ENCODE measurements at places on chromosomes 2 and 18. TPM values are rescaled to one million over a fixed set of nuclear protein-coding genes. Genes with fewer than 3 reads are reported as not detected.

DNA sequence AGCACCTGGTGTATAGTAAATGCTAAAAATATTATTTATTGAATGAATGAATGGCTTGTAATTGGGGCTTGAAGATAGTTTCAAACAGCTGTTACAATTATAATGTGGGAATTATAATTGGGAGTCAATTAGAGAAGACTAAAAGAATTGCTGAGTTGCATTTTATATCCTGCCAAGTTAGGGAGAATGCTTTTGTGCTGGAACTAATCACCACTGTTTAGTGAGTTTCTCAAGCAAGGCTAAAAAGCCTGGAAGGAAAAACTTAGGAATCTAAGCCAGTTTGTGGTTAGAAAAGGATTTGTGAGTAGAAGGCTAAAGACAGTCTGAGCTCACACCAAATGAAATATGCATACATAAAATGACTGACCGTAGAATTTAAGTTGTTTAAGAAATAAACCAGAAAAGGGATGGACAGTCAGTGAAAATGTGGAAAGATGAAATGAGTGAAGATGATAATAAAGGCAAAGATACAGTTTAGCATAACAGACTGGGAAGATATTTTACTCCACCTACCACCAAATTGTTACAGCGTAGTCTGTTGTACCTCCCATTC, 647.7 kb upstream of the FSHR start:
- DNase-seq = peak; percentile 9

DNA sequence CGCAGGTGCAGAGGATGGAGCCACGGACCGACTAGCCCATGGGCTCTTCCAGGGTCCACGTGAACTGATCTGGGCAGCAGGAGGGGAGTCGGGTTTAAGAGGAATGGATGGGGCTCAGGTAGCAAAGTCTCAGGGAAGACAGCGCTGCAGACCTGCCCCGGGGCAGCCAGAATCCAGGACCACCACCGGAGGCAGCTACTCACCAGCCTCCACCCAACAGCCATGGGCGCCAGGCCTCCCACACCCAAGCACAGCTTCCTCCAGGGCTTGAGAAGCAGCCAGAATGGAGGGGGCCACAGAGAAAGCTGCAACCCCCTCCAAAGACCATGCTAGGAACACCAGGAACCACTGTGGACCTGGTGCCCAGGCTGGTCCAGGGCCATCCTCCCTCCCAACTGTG, 164.3 kb downstream of the TWIST2 start:
- no peak for DNase-seq

GRCh38 chr2:12212841-12213597, 466.6 kb downstream of the LPIN1 start:
- DNase-seq = no peak

- peak; percentile 87 for DNase-seq
Observed at GRCh38 chr2:64453770-64454385, at the start of gene LGALSL. LGALSL (plus strand) TSS chr2:64454162; CDS start chr2:64454546, 384 bp downstream.

GRCh38 chr2:7896940-7897487, 784.8 kb upstream of the ID2 start:
- no peak for DNase-seq

GRCh38 chr2:142870526-142870925, 6.9 kb upstream of the KYNU start:
- DNase-seq = no peak

DNA sequence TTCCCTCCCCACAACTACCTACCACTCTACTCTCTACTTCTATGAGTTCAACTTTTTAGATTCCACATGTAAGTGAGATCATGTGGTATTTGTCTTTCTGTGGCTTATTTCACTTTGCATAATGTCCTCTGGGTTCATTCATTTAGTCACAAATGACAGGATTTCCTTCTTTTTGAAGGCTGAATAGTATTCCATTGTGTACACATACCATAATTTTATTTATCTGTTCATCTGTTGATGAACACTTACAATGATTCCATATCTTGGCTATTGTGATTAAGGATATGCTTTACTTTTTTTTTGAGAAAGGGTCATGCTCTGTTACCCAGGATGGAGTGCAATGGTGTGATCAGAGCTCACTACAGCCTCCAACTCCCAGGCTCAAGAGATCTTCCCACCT, 73.6 kb downstream of the ICA1L start:
- DNase-seq = no peak

GRCh38 chr2:135909976-135910375, 33.7 kb upstream of the MCM6 start:
- DNase-seq = no peak

- no peak for DNase-seq
Observed at GRCh38 chr18:49566217-49566770, 4.4 kb downstream of the LIPG start.

DNA sequence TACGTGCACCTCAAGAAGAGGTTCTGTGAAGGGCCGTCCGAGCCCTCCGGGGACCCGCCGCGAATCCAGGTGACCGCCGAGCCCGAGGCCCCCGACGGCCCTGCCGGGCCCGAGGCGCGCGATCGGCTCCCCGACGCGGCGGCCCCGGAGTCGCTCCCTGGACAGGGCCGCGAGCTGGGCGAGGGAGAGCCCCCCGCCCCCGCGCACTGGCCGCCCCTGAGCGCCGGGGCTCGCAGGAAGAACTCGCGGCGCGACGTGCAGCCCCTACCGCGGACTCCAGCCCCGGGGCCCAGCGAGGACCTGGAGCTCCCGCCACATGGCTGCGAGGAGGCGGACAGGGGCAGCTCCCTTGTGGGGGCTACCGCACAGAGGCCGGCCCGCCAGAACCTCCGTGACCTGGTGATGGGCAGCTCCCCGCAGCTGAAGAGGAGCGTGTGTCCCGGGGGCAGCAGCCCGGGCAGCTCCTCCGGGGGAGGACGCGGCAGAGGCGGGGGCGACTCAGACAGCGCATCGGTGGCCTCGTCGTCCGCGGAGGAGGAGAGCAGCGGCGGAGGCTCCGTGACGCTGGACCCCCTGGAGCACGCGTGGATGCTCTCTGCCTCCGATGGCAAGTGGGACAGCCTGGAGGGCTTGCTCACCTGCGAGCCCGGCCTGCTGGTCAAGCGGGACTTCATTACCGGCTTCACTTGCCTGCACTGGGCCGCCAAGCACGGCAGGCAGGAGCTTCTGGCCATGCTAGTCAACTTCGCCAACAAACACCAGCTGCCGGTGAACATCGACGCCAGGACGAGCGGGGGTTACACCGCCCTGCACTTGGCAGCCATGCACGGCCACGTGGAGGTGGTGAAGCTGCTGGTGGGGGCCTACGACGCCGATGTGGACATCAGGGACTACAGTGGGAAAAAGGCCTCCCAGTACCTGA, 812 bp downstream of the SOWAHC start:
- peak; percentile 49 for DNase-seq

GRCh38 chr2:145812165-145812554, 1292.2 kb upstream of the ZEB2 start:
- DNase-seq = peak; percentile 61

DNA sequence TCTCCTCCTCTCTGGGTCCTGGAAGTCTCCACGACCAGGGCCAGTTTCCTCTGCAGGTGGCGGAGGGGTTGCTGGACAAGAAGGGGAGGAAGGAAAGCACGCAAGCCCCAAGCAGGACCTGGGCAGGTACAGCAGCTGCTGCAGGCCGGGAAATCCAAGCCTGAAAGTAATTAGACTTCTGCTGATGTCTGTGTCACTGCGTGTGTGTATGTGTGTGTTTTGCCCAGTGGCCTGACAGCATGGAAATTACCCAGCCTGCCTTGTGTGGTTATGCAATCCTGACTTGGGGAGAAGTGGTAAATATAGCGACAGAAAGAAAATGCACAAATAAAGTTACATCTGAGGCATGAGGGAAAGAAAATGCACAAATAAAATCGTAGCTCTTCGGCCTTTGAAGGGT, 121.8 kb upstream of the ZBTB14 start:
- peak; percentile 37 for DNase-seq

SNTG2 gene
- 2.2 TPM for total RNA-seq

GULP1 gene
- 34.4 TPM for total RNA-seq

ANKRD36B gene
- total RNA-seq = 23.3 TPM

GPR39 gene
- total RNA-seq = 8.7 TPM

VWC2L gene
- total RNA-seq = 0.09 TPM
